HEK293T (cell line): ENCODE measurements at places on chromosomes 7 and 10.

DNA sequence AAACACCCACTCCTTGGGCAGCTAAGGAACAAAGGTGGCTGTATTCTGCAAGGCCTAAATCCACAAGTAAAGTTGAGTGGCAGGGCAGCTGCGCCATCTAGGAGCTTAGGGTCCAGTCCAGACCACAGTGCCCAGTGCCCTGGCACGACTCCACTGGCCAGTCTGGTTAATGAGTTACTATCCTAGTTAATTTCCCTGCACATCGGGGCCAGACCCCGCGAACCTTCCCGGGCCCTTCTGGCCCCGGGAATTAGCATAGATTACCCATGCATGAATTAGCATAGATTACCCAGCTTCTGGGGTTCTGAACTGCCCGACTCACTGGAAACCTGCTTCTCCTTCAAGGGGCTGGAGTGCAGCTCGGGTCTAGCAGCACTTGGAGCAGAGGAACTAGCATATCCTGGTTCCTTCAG is 3.2 kb upstream of the EMX2 start:
- DNase-seq, result no peak

DNA sequence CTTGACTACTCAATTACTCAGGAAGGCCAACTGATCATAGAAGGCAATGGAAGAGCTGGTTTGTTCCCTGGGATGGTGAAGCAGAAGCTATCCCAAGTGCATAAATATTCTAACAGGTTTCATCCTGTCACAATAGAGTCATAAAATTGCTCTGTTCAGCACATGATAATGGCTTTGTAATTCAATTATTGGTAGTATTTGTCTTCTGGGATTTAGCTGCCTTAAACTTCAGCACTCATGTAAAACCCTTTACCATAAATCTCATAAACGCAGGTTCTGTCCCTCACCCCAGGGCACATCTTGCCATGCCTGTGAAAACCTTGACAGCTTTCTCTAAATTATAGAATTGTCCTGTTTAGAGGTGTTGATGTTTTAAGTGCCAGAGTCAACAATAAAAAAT is 417.6 kb downstream of the SORCS1 start:
- DNase-seq, result no peak

- no peak for DNase-seq
These were observed 56.8 kb upstream of the FAM171A1 start for GRCh38 chr10:15427843-15428414.

DNA sequence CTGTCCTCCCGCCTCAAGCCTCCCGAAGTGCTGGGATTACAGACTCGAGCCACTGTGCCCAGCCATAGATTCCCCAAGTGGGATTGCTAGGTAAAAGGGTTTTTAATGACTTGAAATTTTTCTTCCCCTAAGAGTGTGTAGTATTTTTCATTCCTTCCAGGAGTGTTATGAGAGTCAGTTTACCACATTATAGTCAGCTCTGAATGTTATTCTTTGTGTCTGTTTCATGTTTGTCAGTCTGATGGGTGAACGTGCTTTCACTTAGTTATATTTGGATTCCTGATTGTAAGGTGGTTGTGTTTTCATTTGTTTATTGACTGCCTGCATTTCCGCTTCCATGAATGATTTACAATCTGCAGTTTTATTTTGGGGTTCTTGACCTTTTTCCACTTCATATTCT is 6.3 kb downstream of the ZNF212 start:
- no peak for DNase-seq

DNA sequence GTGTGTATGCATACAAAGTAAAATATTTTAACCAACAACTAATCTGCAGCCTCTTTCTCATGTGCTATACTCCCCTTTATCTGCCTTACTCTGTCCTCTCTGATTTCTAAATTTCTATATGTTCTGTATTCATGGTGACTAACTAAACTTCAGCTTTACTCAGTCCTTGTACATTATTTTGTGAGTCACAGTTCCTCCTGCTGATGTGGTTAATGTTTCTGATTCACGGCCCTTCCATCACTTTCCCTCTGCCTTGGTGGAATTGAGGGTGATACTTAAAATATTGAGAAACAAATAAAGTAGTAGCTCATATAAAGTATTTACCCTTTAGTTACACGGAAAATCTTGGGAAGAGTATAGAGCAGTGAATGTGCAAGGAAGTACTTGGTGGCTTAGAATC is 899.1 kb upstream of the ZWINT start:
- no peak for DNase-seq

DNA sequence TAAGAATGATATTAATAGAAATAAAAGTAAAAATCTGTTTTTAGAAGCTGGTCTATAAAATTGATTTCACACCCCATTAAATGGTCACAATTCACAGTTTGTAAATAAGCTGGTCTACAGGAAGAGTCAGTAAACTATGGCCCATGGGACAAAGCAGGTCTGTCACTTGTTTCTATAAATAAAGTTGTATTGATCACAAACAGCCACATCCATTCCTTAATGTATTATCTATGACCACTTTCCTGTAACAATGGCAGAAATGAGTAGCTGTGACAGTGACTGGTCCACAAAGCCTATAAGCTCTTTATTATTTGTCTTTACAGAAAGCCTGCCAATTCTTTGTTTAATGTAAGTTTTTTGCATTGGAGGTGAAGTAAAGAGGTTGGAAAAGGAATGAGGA is 114.5 kb downstream of the SEMA3E start:
- DNase-seq, result no peak

DNA sequence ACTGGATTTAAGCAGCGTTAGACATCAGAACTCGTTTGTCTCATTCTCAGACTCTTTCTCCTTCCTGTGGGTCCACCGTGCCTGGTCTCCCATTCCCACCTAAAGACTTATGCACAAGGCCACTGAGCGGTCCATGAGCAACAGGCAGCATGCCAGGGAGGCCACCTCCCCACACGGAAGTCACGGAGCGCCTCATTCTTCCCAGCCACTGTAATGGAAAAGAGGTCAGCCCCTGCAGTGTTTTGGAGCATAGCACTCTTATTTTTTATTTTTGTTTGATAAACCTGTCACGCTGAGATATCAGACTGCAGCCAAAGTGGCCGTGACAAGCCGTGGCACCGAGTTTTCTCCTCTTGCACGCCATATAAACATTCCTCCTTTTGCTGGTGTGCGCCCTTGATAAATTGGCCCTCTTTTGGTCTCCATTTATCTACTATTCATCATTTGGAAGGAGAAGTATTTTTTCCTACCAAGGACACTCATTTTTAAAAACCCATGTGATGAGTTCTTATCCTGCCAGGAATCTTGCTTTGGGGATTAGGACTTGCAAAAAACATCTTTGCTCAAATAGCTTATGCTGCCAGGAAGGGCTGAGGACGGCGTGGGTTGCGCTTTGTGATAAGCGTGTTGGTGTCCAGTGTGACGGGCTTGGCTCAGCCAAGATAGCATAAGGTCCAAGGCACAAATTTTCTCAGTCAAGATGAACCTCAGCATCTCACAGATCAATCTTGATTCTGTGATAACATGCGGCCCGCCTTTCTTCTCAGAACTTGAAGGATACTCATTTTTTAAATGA is 206.0 kb downstream of the CCDC3 start:
- DNase-seq, result no peak
